ENCODE measurements at places on chromosomes 4 and X.
A peak's percentile ranks its signal among the peaks of the same experiment; 100 is the strongest.

- DNase-seq, result no peak
Measured at GRCh38 chr4:127048376-127049044, 584.2 kb upstream of the INTU start.

- DNase-seq, result no peak
Measured at GRCh38 chr4:44760142-44760898, 34.0 kb upstream of the GNPDA2 start.

DNA sequence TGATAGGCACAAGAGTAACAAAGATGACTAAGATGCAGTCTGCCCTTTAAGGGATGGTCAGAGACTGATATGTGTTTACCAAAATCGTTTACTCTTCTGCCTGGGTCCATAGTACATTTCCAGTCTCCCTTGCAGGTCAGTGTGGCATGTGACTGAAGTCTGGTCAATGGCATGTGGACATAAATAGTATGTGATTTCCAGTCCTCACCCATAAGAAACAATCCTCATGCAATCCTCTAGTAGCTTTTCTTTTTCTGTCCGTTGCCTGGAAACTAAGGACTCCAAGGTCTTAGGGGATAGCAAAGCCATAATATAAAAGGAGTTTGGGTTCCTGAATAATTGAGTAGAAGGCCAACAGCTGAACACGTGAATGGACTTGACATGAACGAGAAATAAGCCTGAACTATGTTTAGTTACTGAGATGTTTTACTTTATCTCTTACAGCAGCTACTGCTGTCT, 1.1 kb downstream of the SLC9B2 start:
- no peak for DNase-seq

DNA sequence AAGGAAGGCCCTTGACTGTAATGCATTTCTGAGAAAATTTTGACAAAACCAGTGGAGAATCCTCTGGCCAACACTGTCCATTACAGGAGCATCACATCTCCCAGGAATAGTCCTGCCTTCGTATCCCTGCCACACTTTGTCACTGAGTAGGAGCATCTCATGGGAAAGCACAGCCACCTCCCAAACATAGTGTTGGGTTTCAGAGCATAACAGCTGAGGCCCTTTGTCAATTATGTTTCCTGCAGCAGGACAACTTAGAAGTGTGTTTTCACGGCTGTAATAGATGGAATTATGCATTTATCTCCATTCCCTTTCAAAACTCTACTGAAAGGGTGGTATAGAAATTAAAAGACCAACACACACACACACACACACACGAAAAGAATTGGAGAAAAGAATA, 91.1 kb upstream of the SMAD1 start:
- no peak for DNase-seq

- no peak for DNase-seq
Measured at GRCh38 chr4:183823434-183823833, 81.7 kb upstream of the STOX2 start.

- DNase-seq, result no peak
Measured at GRCh38 chr4:118930255-118930654, 41.6 kb downstream of the SYNPO2 start.

DNA sequence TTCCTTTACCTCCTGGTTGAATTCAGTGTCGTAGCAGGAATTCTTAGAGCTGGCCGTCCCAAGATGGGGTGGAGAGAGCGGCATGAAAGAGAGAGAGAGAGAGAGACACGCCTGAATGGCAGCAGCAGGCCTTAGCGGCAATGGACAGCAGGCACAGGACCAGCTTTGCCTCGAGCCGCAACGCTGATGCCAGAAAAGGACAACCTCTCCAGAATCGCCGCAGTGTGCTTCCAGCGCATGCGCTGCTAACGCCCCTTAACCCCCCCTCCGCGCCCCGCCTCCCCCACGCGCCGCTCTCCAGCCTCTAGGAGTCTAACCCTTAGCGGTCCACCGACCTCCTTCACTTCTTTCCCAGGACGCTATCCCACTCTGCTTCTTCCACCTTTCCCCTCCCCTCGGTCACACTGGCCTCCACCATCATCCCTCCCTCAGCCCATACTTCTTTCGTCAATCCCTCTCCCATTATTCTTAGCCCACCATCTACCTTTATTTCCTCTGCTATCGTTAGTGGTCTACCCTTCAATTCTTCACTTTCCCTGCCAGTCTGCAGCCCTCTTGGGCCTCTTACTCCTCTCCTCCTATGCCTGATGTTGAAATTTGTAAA, 10.5 kb upstream of the ZCCHC13 start:
- peak; percentile 33 for DNase-seq

- no peak for DNase-seq
Measured at GRCh38 chr4:1305261-1305711, 15.6 kb downstream of the MAEA start.

- no peak for DNase-seq
Measured at GRCh38 chr4:177263818-177264217, 45.9 kb upstream of the NEIL3 start.

DNA sequence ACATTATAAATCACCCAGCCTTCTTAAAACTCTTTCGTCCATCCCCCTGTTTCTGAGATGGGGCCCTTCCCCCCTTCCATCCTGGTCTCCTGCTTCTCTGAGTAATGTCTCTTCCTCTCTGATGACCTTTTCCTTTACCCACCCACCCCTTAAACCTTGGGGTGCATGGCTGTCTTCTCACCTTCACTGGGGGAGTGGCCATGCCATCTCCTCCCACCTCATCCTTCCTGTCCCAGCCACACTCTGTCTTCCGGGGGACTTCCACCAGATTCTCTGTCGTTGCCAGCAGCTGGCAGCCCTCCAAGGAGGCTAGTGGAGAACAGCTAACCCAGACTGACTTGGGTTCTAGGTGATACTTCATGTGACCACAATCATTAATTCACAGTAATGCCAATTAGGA, 83.2 kb upstream of the SCML1 start:
- no peak for DNase-seq

DNA sequence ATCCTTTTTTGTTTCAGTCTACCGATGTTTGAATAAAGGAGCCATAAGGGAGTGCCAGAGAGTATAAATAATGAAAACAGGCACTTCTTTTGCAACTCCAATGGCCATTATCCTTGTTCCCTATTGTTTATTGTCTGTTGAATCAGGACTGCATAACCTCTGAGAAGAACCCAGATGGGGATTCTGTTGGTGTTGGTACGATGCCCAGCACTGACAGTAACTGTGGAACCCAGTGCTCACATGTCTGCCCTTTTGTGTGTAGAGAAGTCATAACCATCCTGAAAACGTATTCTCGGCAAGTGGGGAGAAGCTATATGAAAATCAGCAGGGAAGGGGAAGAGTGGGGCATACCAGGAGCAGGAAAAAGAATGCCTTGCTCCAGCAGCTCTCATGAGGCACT, 195.1 kb upstream of the EDNRA start:
- no peak for DNase-seq

DNA sequence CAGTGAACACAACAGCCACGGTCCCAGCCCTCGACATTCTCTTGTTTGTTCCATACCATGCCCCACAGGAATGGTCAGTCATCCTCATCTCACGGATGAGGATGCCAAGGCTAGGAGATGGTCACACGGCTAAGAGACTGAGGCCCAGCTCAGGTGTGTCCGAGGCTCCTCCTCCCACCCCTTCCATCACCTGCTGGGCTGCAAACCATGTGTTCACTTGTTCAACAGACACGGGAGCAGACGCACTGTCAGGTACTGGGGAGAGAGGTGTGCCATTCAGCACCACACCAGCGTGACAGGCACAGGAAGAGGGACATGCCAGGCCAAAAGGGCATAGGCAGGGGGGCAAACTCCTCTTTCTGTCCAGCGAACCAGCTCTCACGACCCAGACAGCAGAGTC, 45.9 kb downstream of the ABLIM2 start:
- no peak for DNase-seq

DNA sequence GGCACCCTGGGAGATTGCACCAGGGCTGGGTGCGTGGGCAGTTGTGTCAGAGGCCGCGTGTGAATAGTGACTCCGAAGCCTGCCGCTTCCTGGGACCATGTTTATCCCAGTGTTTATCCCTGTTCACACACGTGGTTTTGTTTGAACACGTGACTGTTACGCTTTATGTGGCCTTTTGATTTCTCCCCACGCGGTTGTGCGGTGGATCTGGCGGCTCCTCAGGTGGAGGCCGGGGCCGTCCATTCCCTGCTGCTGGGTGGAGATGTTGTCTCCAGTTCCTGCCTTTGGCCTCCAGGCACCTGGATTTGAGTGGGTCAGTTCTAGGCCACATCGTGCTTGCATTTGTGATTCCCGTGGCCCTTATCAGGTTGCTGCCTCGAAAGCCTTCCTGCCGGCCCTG, 35.1 kb downstream of the NELFA start:
- DNase-seq, result no peak

GRCh38 chr4:3295837-3296624, 3.2 kb downstream of the RGS12 start:
- DNase-seq, result no peak

DNA sequence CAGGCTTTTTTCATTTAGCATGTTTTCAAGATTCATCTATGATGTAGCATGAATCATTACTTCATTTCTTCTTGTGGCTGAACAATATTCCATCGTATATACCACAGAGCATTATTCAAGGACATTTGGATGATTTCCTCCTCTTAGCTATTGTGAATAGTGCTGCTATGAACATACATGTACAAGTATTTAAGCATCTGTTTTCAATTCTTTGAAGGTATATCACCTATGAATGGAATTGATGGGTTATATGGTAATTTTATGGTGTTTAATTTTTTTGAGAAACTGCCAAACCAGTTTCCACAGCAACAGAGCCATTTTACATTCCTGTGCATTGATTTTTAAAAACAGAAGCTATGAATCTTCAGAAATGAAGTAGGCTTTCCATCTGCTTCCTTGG, 36.1 kb upstream of the WDR19 start:
- no peak for DNase-seq

DNA sequence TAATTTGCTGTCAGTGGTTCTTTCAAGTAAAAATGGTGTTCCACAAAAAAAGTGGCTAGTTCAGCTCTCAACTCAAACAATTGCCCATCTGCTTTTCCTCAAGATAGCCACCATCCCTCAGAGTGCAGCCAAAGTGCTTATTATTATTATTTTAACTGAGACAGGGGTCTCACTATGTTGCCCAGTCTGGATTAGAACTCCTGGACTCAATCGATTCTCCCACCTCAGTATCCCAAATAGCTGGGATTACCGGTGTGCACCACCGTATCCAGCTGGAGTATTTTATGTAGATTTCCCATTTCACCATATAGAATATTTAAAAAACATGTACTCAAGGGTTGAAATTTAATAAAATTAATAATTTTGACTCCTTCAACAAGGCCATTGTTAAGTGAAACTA, 62.1 kb upstream of the USP9X start:
- no peak for DNase-seq

- no peak for DNase-seq
Measured at GRCh38 chr4:150949943-150950342, 65.1 kb downstream of the LRBA start.

DNA sequence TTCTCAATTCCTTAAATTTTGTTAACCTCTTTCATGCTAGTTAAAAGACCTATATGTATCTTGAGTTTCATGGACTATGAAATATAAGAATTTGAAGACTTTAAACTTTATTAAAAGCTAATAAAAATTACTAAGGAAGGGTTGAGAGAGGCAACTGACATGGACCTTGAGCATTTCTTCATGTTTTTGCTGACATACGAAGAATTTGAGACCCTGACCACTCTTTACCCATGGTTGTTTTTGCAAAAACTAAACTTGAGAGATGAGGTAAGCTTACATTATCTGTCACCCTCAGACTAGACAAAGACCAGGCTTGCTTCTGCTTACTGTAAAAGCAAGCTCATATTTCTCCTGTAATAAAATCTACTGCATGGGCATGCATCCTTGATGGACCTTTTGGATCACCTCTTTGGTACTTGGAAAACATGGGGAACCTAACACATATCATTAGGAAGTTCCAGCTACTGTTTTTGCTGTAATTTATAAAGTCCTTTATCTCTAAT, 338.2 kb upstream of the PABPC4L start:
- no peak for DNase-seq

- DNase-seq, result no peak
Measured at GRCh38 chr4:20623939-20624338, 76.3 kb upstream of the PACRGL start.

DNA sequence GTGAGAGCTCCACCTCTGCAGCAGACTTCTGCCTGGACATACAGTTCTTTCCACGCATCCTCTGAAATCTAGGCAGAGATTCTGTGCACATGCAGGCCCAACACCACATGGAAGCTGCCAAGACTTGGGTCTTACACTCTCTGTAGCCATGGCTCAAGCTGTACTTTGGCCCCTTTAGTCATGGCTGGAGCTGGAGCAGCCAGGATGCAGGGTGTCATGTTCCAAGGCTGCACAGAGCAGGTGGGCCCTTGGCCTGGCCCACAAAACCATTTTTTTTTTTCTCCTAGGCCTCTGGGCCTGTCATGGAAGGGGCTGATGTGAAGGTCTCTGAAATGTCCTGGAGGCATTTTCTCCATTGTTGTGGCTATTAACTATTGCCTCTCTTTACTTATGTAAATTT, 990.5 kb upstream of the ADGRL3 start:
- no peak for DNase-seq

DNA sequence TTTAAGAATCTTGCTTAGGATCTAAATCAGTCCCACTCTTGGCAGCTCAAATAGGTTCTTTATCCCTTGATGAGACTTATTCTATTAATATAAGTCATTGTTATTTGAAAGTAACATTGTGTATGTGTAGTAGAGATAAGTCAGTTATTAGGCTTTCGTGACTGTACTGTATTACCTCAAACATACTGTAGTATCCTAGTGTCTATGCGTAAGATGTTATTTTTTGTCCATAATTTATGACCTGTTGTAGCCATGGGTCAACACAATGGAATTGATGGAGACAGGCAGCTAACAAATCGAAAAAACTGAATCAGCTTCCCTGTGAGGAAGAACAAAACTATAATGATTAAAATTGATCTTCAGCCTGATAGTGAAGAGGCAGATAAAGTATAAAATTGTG, 41.8 kb downstream of the CLCN3 start:
- DNase-seq, result no peak

GRCh38 chr4:125283707-125284279, 31.0 kb upstream of the FAT4 start:
- DNase-seq, result no peak

- DNase-seq, result no peak
Measured at GRCh38 chrX:134631426-134632346, 26.6 kb downstream of the PLAC1 start.

GRCh38 chrX:35665311-35665710, 132.8 kb upstream of the MAGEB16 start:
- DNase-seq, result no peak

- no peak for DNase-seq
Measured at GRCh38 chr4:161222889-161223288, 940.9 kb downstream of the FSTL5 start.

GRCh38 chr4:106695501-106696262, 327.1 kb upstream of the GIMD1 start:
- DNase-seq, result no peak

DNA sequence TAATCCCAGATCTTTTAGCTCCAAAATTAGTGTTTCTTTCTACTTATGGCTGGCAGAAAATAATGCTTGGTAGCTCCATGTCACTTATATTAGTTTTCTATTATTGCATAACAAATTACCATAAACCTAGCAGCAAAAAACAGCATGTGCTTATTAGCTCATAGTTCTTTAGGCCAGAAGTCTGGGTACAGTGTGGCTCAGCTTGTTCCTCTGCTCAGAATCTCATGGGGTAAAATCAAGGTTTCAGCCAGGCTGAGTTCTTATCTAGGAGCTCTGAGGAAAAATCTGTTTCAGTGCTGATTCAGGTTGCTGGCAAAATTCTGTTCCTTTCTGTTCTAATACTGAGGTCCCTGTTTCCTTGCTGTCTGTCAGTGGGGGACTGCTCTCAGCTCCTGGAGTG, 101.1 kb downstream of the CT47B1 start:
- DNase-seq, result no peak

- DNase-seq, result no peak
Measured at GRCh38 chr4:53477038-53477565, 99.7 kb downstream of the FIP1L1 start.
